Right ventricle myocardium inferior (tissue), 1 donor: ENCODE measurements at places on chromosomes 3 and 15.
A peak's percentile ranks its signal among the peaks of the same experiment; 100 is the strongest.

DNA sequence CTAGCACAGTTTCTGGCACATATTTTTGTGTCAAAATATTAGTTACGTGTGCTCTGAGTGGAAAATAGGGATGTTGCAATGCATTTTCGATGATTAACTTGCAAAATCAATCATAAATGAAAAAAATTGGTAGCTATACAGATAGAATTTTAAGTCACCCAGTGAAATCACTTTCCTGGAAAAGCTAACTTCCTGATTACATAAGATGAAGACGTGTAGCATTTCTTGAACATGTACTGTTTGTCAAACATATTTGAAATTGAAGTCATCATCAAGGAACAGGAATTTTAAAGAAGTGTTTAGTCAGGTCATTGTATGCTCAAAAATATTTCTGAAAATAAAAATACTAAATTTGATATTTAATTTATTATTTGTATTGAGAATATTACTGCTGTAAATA lies 977.7 kb downstream of the PLOD2 start:
- DNase-seq, result no peak

DNA sequence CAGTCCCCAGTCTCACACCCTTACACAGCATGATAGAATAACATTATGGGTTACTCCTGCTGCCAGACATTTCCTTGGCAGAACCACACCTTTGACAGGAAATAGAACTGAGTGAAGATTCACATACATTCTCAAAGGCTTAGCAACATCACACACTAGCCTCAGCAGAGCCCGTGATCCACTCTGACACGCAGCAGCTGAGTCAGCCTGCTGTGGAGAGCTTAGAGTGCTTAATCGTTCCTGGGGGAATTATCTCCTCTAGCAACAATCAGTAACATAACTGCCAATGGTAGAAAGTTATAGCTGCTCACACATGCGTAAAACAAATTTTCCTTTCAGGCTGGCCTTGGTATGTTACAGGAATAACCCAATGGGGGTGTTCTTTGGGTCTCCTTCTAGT lies 382.1 kb downstream of the GAP43 start:
- DNase-seq, result peak; percentile 65

DNA sequence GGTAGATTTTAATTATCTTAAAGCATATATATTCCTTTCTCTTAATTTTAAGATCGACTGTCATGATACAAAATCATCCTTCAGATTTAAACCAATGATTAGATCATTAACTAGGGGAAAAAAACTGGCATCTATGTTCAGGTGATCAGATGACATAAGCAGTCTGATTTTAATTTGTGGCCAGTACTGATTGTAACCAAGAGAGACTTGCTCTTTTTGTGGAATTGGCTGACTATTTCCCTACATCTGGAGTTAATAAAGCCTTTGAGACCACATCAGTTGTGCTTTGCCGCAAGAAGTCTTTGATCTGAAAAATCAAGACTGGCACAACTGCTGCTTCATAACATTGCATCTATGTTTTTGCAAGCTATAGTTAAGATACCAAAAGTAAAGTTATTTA lies 148.4 kb upstream of the CGNL1 start:
- no peak for DNase-seq

GRCh38 chr15:64305261-64305660 lies 50.7 kb downstream of the CSNK1G1 start:
- DNase-seq, result no peak

- no peak for DNase-seq
Observed at GRCh38 chr3:144557515-144557914, 585.9 kb downstream of the DIPK2A start.

DNA sequence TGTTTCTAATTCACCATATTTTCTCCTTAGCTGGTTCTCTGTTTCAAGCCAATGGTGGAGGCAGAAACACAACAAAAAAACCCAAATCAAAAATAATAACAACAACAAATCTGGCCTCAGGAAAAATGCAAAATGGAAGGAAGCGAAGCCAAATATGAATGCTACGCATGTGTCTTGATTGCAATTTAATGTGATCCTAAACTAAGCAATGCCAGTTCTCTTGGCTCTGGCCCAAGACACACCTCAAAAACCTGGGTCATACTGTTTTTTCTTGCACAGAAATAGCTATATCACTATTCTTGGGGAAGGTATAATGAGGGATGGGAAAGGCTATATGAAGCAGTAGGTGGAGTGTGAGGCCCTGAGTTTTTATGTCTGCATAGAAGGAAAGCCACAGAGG lies 724.7 kb downstream of the AGBL1 start:
- no peak for DNase-seq

- peak; percentile 55 for DNase-seq
Observed at GRCh38 chr3:94303897-94304296, 241.0 kb downstream of the NSUN3 start.

- DNase-seq, result no peak
Observed at GRCh38 chr15:101028772-101029438, 109.7 kb downstream of the LRRK1 start.
